WTC11 (cell line): ENCODE measurements at places on chromosomes 2 and 18. TPM values are rescaled to one million over a fixed set of nuclear protein-coding genes. Genes with fewer than 3 reads are reported as not detected.

DNA sequence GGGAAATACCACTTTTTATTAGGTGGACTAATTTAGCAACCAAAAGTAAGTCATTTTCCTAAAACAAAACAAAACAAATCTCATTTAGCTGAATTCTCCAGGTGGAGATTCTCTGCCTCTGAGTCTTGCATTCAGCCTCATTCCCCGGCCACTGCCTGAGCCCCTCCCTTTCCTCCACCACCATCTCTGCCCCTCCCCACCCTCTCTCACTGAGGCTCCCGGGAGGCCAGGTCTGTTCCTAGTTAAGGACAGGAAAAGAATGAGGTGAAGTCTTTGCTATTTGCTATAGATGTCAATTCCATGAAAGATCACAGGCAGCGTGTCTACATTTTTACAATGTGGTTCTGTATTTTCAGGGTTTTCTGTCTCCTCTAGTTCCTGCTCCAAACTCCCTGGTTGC, 83.0 kb upstream of the SOX11 start:
- no peak overlapping the region for H3K4me3 ChIP-seq
- H3K36me3 ChIP-seq, result peaks cover 64% of the 10 kb centered on the region
- H3K27me3 ChIP-seq, result peaks cover 11% of the 10 kb centered on the region

- no peaks in the 10 kb centered on the region for H3K4me1 ChIP-seq
- H3K27ac ChIP-seq, result no peak overlapping the region
- H3K36me3 ChIP-seq, result no peaks in the 10 kb centered on the region
- DNase-seq, result no peak
- H3K27me3 ChIP-seq, result no peaks in the 10 kb centered on the region
Observed at GRCh38 chr2:228039752-228040534, 141.5 kb downstream of the SPHKAP start.

Gene SP140
- total RNA-seq, result 0.16 to 0.66 TPM (median 0.37 TPM) in 3 replicates

DNA sequence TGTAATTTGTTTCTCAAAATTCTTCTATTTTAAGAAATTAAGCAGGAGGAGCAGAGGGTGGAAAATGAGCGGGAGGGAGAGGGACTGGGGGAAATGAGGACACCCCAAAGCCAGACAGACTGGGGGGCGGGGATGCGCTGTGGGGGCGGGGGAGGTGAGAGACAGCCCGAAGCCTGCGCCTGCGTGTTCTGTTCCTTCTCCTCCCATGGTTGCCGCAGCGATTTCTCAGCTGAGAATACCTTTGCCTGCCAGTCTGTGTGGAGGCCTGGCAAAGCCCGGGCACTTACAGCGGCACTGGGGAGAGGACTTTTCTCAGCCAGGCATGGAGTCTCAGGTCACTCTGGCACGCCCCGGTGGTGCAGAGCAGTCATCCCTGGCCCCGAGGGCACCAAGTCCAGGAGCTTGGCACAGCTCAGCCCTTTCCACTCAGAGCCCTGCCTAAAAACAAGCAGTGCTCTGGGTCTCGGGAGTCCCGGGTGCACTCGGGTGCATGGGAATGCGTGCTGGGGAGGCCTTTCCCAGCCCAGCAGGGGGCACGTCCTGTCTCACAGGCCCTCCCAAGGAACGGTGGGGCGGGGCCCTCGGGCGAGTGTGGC, 289.3 kb upstream of the HS6ST1 start:
- no peak for DNase-seq
- H3K27ac ChIP-seq, result no peak overlapping the region
- H3K27me3 ChIP-seq, result no peaks in the 10 kb centered on the region; the same call in 1 of the 2 replicates
